ENCODE measurements at places on chromosomes 3 and 15.

DNA sequence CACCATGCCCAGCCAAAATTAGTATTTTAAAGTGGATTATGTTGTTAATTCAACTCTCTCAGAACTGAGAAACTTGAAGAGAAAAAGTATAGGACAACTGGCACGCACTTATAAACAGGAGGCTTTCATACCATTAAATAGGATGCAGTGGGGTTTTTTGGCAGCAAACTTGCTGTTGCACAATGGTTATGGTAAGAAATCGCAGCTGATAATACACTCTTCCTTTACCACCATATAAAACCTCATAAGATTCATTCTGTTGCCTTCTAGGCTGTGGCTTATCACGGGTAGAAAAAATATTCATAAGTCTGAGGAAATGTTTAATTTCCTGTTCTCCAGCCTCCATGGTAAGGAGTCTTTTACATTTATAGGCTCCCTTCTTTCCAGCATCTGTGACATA is 95.3 kb downstream of the TMCO5A start:
- no peaks in the 10 kb centered on the region for H3K36me3 ChIP-seq
- no peaks in the 10 kb centered on the region for H3K27me3 ChIP-seq
- H3K4me1 ChIP-seq, result no peaks in the 10 kb centered on the region

GRCh38 chr15:79978655-79979514 is 7.9 kb upstream of the BCL2A1 start:
- H3K36me3 ChIP-seq, result no peaks in the 10 kb centered on the region
- H3K27ac ChIP-seq, result no peak overlapping the region
- peaks cover 9% of the 10 kb centered on the region for H3K27me3 ChIP-seq
- H3K4me1 ChIP-seq, result no peaks in the 10 kb centered on the region
- DNase-seq, result no peak

GRCh38 chr3:48012659-48013058 is 3.6 kb downstream of the MAP4 start:
- peaks cover 28% of the 10 kb centered on the region for H3K4me1 ChIP-seq
- H3K27ac ChIP-seq, result no peak overlapping the region
- DNase-seq, result no peak

- H3K36me3 ChIP-seq, result no peaks in the 10 kb centered on the region
- no peak for DNase-seq
- H3K27ac ChIP-seq, result no peak overlapping the region
These were observed 1.8 kb downstream of the ADAMTS17 start for GRCh38 chr15:100339999-100340398.

- H3K27ac ChIP-seq, result no peak overlapping the region
- H3K27me3 ChIP-seq, result no peaks in the 10 kb centered on the region
- DNase-seq, result no peak
- H3K36me3 ChIP-seq, result peaks cover 56% of the 10 kb centered on the region
- no peak overlapping the region for H3K4me3 ChIP-seq
- H3K4me1 ChIP-seq, result peaks cover 1% of the 10 kb centered on the region
These were observed 27.0 kb downstream of the PCCB start for GRCh38 chr3:136277115-136277514.

DNA sequence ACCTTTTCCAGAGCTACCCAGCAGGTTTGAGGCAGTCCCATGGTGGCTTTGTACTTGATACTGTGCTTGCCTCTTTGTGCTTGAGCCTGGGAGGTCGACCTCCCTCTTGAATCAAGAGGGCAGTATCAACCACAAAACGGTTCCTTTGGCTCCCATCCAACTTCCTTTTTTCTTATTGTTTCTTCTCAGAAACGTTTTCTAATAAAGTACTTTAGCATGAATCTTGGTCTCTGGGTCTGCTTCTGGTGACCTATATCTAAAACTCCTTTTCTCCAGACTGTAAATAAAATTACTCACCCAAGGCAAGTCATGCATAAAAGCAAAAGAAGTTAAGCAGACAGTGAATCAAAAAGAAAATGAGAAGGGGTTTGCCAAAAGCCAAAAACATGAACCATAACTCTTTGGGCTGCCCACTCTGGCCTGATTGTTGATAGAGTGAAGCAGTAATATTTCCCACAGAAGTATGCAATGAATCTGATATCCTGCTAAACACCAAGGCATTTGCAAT is 112.2 kb upstream of the SLC4A7 start:
- no peaks in the 10 kb centered on the region for H3K27me3 ChIP-seq
- peaks cover 6% of the 10 kb centered on the region for H3K4me1 ChIP-seq
- H3K4me3 ChIP-seq, result no peak overlapping the region
- DNase-seq, result no peak

DNA sequence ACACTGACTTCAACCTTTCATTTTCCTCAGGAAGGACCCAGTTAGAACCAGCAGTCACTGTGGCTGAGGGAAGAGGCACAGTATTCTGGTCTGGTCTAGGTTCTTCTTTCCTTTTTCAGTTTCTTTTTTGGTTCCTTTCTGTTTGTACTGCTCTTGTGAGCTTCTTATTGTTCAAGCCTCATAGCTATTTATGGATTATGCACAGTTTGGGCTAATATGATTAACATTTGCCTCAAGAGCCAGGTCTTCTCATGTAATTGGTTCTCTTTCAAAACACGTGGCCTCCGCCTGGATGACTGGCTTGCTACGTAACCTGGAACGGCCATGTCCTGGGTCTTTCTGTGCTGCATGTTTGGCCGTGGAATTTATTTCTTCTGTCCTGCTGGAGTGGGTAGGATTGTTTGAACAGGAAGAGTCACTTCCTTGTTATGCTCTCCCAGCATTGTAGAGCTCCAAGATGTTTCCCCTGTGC is 43.3 kb downstream of the RBMS3 start:
- no peaks in the 10 kb centered on the region for H3K27me3 ChIP-seq
- no peak overlapping the region for H3K27ac ChIP-seq
- DNase-seq, result no peak
- no peaks in the 10 kb centered on the region for H3K4me1 ChIP-seq

DNA sequence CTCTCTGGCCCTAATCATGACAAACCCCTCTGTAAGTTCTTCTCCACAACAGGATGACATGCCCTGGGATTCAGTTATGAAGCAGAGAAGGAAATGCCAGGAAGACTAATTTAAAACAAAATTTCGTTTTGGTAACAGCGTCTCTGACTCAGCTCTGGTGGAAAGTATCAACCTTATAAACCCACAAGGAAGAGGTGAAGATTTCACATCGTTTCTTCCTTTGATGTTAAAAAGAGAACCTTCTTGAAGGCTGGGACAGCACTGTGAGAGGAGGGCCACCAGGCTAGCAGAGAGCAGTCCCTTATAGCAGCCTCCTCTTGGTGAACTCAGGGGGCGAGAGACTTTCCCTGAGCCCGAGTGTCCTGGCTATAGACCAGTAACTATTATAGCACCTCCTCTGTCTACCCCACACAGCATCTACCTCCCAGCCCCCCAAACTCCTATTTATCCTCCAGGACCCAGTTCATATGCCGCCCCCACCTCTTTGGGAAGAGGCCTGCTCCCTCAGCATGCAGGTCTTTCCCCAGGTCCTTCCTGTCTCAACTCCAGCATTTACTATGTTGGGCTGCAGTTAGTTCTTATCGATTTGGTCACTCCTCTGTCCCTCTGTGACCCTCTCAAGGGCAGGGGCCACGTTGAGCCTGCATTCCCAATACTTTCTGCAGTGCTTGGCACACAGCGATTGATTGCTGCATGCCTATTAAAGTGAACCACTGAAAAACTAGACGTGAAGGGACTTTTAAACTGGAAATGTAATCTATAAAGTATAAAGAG is 321.5 kb upstream of the ICE2 start:
- peaks cover 22% of the 10 kb centered on the region for H3K4me1 ChIP-seq
- H3K27me3 ChIP-seq, result peaks cover 3% of the 10 kb centered on the region
- peaks cover 5% of the 10 kb centered on the region for H3K36me3 ChIP-seq

DNA sequence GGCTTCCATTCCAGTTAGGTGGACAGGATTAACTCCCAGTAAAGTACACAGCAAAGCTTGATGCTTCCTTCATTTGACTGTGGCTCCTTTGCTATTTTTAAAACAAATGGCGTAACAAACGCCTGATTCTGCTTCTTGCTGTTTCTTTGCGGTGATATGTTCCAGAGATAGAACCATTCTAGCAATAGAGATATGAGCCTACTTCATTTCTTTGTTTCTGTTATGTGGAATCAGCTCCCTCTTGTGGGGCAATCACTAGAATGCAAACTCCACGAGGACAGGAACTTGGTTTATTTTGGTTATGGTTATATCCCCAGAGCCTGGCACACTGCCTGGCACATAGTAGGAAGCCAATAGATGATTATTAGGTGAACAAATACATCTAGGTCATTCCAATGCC is 122.6 kb upstream of the SLC6A11 start:
- peaks cover 43% of the 10 kb centered on the region for H3K27me3 ChIP-seq
- no peak overlapping the region for H3K27ac ChIP-seq
- H3K4me1 ChIP-seq, result no peaks in the 10 kb centered on the region
- no peak overlapping the region for H3K4me3 ChIP-seq
- no peaks in the 10 kb centered on the region for H3K36me3 ChIP-seq

- H3K27ac ChIP-seq, result peak overlapping the region; percentile 3
- no peak overlapping the region for H3K4me3 ChIP-seq
- peaks cover 24% of the 10 kb centered on the region for H3K4me1 ChIP-seq
- no peak for DNase-seq
- H3K36me3 ChIP-seq, result no peaks in the 10 kb centered on the region
These were observed 13.6 kb downstream of the TMOD3 start for GRCh38 chr15:51842852-51843737.

- no peak overlapping the region for H3K4me3 ChIP-seq
- H3K4me1 ChIP-seq, result no peaks in the 10 kb centered on the region
- no peaks in the 10 kb centered on the region for H3K27me3 ChIP-seq
- peaks cover 3% of the 10 kb centered on the region for H3K36me3 ChIP-seq
These were observed 61.8 kb upstream of the RBP1 start for GRCh38 chr3:139601191-139601961.

- H3K27me3 ChIP-seq, result peaks cover 26% of the 10 kb centered on the region
- H3K36me3 ChIP-seq, result peaks cover 8% of the 10 kb centered on the region
- no peaks in the 10 kb centered on the region for H3K4me1 ChIP-seq
- H3K27ac ChIP-seq, result no peak overlapping the region
These were observed 7.4 kb upstream of the MST1R start for GRCh38 chr3:49911124-49911420.

DNA sequence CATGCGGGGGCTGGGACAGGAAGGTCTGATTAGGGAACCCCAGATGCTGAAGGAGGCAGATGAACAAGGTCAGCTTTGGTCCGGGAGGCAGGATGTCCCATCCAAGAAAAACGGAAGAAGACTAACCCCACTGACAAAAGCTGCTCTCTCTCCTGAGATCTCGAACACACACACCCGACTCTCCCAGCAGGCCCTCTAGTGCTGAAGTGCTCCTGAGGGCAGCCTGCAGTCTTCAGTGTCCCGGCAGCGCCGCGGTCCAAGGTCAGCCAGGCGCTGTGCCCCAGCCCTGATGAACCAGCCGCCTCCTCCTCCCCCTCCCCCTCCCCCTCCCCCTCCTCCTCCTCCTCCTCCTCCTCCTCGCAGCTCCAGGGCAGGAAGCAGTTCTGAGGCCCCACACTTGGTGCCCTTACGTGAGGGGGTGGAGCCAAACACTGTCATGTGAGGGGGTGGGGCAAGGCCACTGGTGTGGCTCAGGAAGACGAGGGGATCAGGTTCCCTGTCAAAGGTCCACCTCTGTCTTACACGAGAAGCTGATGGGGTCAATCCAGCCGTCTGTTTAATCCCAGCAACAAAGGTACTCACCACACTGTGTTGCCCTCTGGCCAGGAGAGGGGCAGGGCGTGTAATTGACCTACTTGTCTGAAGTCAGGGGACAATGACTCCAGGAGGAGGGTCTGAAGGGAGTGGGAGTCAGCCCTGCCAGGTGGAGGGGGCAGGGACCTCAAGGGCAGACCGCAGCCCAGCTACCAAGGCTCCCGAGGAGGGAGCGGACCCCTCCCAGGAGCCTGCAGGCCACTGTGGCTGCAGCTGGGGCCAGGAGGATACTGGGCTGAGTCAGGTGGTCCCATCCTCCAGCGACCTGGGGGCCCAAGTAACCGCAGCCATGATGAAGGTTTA is 34.3 kb downstream of the PRR23E start:
- H3K27ac ChIP-seq, result no peak overlapping the region
- peaks cover 22% of the 10 kb centered on the region for H3K27me3 ChIP-seq
- H3K4me3 ChIP-seq, result peak overlapping the region; percentile 25
- no peaks in the 10 kb centered on the region for H3K36me3 ChIP-seq

DNA sequence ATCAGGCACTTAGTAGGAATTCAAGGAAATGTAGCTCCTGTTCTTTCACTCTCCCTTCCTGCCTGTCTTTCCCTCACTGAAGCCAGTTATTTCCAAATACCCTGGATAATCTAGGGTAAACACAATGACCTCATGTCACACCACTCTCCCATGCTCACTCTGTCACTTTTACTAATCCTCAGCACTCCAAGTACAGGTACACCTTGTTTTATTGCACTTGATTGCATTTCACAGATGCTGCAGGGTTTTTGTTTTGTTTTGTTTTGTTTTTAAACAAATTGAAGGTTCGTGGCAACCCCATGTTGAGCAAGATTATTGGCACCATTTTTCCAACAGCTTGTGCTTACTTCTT is 40.8 kb downstream of the PPM1L start:
- H3K36me3 ChIP-seq, result no peaks in the 10 kb centered on the region
- no peak overlapping the region for H3K27ac ChIP-seq
- no peaks in the 10 kb centered on the region for H3K27me3 ChIP-seq
- DNase-seq, result no peak
- peaks cover 24% of the 10 kb centered on the region for H3K4me1 ChIP-seq

All from progenitor cell of endocrine pancreas (in vitro differentiated cells).